ENCODE measurements at places on chromosomes 6 and 20. TPM values are rescaled to one million over a fixed set of nuclear protein-coding genes. Genes with fewer than 3 reads are reported as not detected.
A peak's percentile ranks its signal among the peaks of the same experiment; 100 is the strongest.

Gene ATXN1
- total RNA-seq: 43.6 TPM

DNA sequence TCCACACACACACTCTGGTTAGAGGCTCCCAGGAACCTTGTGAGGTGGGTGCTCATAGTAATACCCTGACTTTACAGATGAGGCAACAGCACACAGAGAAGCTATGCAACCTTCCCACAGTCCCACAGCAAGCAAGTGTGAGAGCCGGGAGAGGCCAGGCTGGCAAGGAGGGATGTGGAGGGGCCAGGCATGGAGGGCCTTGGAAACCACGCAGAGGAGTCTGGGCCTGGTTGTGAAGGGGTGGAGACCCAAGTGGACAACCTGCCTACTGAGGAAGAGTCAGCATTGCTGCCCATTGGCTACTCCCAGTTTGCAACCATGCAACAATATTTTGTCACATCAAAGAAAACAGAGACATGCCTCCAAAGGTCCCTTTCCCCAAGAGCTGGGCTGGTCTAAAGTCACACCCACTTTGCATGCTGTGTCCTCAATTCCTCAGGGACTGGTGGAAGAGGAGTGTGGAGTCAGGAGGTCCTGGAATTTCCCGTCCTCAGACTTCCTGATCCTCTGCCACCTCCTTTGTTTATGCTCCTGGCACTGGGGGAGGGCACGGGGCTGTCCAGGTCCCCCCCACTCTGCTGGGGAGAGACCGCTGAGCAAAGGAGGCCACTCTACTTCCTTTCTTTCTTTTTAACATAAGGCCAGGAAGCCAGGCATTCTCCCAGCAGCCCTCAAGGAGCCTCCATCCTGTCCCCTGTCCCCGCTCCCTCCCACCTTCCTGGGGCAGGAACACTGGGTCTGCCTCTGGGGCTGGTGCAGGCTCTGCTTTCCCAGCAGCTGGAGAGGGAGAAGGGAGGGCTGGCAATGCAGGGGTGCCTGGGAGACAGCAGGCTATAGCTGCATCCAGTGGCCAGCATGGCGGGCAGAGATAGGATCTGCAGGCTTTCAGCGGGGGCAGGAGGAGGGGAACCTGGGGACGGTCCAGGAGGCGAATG, 68.3 kb downstream of the NOL4L start:
- peaks cover 21% of the 10 kb centered on the region for H3K4me1 ChIP-seq
- H3K4me3 ChIP-seq: no peak overlapping the region
- no peaks in the 10 kb centered on the region for H3K36me3 ChIP-seq
- no peaks in the 10 kb centered on the region for H3K27me3 ChIP-seq
- no peak overlapping the region for H3K27ac ChIP-seq
- no peak for DNase-seq

DNA sequence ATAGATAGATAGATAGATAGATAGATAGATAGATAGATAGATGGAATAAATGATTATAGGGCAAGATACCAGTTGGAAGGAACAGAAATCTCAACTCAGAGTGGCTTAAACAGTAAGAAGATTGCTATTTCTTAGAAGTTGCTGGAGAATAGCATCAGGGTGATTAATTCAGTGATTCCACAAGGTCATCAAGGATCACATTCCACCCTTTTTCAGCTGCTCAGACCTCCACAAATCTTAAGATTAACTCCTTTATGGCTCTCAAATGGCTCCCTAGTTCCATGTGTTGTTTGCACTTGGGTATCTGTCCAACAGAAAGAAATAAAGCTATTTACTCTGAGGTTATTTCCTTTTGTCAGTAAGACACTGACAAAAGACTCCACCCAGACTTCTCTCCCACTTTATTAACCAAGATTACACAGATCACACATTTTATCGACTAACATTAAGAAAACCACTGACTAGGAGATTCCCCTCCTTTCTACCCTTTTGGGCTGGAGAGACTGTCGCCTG, 68.3 kb upstream of the KIF16B start:
- DNase-seq: no peak
- no peaks in the 10 kb centered on the region for H3K36me3 ChIP-seq
- H3K27ac ChIP-seq: no peak overlapping the region
- H3K27me3 ChIP-seq: no peaks in the 10 kb centered on the region

- H3K27ac ChIP-seq: peak overlapping the region; percentile 39
- H3K36me3 ChIP-seq: no peaks in the 10 kb centered on the region
- DNase-seq: peak; percentile 79
- H3K27me3 ChIP-seq: no peaks in the 10 kb centered on the region
- peak overlapping the region; percentile 19 for H3K4me3 ChIP-seq
Measured at GRCh38 chr6:6856538-6857523, 250.9 kb upstream of the RREB1 start.

- H3K27me3 ChIP-seq: no peaks in the 10 kb centered on the region
- no peak overlapping the region for H3K4me3 ChIP-seq
- no peak for DNase-seq
- H3K27ac ChIP-seq: no peak overlapping the region
- H3K36me3 ChIP-seq: no peaks in the 10 kb centered on the region
Measured at GRCh38 chr20:55947701-55948100, 57.6 kb downstream of the CBLN4 start.
